Fibroblast of skin of abdomen (primary cell): ENCODE measurements at places on chromosomes 11 and 22.

DNA sequence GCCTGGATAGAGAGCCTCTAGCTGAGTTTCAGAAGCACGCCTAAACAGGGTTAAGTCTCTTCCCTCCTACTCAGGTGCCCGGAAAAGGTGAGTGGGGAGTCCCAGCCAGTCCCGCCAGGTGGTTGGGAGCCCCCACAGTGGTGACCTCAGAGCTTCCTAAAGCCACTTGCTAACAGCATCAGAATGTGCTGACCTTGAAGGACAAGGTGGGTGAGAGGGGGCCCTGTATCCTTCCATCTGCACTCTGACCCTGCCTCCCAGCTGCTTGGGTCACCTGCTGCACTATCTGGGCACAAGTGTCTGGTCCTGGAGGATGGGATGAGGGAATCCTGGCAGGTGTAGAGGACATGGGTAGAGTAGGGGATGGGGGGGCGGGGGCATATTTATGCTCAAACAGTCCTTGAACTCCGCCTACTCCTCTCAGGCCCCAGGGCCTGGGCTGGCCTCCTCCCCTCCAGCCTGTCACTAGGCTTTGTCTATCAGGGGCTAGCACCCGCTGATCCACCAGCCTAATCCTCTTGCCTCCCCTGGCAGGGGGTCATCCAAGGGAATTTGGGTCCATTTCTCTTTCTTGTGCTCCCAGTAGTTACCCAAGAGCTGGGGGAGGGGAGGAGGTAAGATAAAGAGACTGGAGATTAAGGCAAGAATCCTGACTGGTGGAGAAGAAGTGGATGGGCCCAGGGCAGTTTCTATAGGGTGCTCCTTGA, 3.4 kb downstream of the USP2 start:
- DNase-seq: no peak

GRCh38 chr11:81987829-81988472, 745.7 kb downstream of the FAM181B start:
- DNase-seq: peak; percentile 30

DNA sequence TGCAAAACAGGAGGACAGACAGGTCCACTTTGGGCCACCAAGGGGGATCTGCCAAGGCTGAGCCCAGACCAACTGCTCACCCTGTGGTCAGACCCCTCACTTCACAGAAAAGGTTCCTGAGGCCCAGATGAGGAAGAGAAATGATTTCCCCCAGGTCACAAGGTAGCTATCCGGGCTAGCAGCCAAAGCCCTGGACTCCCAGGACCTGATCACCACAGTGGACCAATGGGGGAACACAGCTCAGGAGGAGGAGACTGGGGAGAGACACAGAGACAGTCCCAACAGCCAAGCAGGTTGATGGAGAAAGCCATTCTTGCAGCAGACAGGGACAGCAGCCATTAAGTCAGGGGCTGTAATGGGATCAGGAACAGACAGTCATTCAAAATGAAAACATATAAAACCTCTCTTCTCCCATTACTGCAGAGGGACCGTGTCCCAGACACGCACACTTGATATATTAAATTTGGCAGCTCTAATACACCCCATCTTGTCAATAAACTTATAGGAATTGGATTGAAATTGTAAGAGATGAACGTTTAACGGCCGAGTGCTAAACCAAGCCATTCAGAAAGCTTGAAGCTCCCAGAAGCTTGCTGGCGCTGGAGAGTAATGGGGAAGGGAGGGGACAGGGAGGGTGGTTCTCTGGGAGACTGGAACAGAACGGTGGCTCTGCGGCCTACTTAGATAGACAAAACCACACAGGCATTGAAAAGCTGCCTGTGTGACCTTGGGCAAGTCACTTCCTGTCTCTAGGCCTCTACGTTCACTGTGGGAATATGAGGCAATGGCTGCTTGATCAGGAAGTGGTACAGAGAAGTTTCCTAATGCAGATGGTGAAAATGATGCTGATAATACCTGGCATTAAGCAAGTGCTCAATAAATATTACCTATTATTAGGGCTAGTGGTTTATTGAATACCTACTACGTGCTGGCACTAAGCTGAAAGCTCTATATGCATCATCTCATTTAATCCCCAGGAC, 16.0 kb downstream of the ZMAT5 start:
- DNase-seq: peak; percentile 8

DNA sequence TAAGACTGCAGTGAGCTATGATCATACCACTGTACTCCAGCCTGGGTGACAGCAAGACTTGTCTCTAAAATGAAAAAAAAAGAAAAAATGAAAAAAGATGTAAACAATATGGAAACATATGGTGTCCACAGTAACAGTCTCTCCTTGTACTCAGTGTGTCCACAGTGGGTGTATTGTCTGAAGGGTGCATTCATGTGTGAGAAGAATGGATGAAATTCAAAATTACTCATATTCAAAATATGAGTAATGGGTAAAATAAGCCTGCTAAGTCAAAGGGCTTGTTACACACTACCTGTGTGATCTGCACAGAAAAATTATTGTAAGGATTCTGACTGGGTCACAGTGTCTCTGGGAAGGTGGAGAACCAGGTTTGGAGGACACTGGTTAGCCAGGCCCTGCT, 26.9 kb downstream of the PPFIA1 start:
- peak; percentile 17 for DNase-seq

DNA sequence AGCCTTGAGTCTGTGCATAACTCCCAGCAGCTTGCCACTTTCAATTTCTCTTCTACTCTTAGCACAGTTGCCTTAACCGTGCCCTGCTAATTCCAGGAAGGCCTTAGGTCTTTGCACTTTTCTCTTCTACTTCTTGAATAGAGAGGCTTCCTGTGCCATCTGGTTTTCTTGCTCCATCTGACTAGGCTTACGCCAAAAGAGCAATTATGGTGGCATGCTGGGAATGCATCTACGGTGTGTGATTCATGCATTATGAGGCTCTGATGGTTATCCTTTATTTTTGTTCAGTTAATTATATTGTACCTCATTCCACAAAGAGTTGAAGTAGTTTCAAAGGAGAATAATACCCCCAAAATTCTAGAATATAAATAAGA, 29.4 kb downstream of the SIK2 start:
- DNase-seq: peak; percentile 83

DNA sequence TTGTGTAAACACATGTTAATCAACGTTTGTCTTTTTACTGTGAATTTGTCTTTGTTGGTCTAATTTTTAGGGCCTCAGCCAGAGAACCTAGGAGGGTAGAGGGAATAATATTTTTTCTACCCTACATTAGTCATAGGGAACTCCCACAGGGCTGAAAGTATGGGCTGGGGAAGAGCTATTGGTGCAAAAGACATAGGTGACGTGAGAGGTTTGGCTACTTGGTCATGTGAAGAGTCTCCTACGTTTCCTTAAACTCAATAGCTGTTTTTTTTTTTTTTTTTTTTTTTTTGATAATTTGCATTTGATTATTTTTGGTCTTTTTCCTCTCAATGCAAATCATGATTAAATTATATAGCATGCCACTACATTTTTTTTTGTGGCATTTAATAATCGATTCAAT, 15.9 kb upstream of the MMP7 start:
- no peak for DNase-seq

GRCh38 chr11:125062218-125062930, 731 bp upstream of the SLC37A2 start:
- DNase-seq: no peak

- no peak for DNase-seq
These were observed 225.0 kb downstream of the JRKL start for GRCh38 chr11:96614846-96615245.
